ENCODE measurements at places on chromosomes 5 and 9. TPM values are rescaled to one million over a fixed set of nuclear protein-coding genes. Genes with fewer than 3 reads are reported as not detected.

Gene CNTNAP3
- 4.9 TPM for total RNA-seq

Gene KLF4
- 3.6 TPM for total RNA-seq

Gene TLR4
- 1.9 TPM for total RNA-seq

Gene GPR107
- total RNA-seq, result 31.3 TPM

Gene FOXD4L4
- total RNA-seq, result not detected

Gene OTP
- not detected for total RNA-seq

Gene WWC1
- total RNA-seq, result 13.2 TPM

Gene ACTBL2
- 0.11 TPM for total RNA-seq

Gene C5orf58
- total RNA-seq, result not detected

Gene GOLPH3
- 96.5 TPM for total RNA-seq

Gene GLRA1
- not detected for total RNA-seq

Gene PCDHGB1
- 1.6 TPM for total RNA-seq

Gene PAPPA
- total RNA-seq, result 0.05 TPM

Gene HTR4
- not detected for total RNA-seq

Gene FLT4
- 0.58 TPM for total RNA-seq

Gene SPINK7
- not detected for total RNA-seq

- DNase-seq, result no peak
Observed at GRCh38 chr5:108421713-108422112, 39.8 kb upstream of the FBXL17 start.

GRCh38 chr5:71652803-71653543 is 65.8 kb downstream of the MCCC2 start:
- no peak for DNase-seq

DNA sequence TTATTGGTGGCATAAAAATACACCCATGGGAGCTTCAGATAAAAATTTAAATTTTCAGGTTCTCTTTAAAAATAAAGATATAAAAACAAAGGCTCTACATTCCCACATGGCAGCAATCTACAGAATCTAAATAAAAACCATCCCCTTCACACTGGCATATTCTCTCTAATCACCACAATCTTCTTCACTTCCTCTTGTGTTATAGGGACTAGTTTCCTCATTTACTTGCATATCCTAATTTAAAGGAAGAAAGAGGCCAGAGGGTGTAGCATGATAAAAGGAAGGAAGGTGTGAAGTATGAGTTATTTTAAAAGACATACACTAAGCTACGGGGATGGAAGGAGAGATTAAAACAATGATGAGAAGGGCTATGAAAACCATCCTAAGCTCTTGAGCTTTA is 390.5 kb downstream of the ZNF608 start:
- DNase-seq, result no peak

GRCh38 chr9:113464286-113464660 is 746 bp downstream of the RGS3 start:
- DNase-seq, result no peak

GRCh38 chr9:130860458-130861316 is 25.6 kb downstream of the ABL1 start:
- peak; percentile 85 for DNase-seq

DNA sequence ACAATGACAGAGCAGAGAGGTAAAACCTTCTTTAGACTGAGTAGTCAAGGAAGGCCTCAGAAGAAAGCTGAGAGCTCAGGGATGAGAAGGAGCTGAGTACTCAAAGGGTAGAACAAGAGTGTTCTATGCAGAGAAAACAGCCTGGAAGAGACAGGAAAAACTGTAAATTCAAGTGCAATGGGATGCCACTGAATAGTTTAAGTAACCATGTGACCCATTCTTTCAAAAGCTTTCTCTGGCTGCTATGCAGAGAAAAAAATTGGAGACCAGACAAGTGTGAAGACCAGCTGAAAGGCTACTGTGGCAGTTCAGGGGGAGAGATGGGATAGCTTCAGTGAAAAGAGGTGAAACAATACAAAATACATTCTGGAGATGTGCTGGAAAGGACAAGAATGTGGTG is 61.3 kb upstream of the RNF38 start:
- no peak for DNase-seq

DNA sequence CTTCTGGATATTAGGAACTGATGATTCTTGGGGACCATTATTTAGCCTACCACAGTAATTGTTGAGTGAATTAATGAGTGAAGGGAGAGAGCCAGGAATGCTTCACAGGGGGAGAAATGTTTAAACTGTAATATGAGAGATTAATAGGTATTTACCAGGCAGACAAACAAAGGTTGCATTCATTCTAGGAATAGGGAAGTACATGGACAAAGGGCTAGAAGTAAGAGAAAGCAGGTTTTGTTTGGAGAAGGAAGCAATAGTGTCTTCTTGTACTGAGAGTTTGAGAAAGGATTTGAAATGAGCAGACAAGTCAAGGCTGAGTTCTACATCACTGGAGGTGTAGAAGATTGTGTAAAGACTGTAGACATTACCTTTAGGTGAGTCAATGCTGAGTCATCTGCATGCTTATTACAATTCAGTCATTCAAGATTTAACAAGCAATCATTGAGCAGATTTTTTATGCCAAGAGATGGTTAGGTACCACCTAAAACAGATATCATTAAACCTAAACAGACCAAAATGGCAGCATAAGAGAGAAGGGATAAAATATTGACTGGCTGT is 8.0 kb downstream of the TAF1L start:
- DNase-seq, result peak; percentile 46

- DNase-seq, result peak; percentile 89
Observed at GRCh38 chr5:177370488-177371119, 12.9 kb downstream of the RGS14 start.

DNA sequence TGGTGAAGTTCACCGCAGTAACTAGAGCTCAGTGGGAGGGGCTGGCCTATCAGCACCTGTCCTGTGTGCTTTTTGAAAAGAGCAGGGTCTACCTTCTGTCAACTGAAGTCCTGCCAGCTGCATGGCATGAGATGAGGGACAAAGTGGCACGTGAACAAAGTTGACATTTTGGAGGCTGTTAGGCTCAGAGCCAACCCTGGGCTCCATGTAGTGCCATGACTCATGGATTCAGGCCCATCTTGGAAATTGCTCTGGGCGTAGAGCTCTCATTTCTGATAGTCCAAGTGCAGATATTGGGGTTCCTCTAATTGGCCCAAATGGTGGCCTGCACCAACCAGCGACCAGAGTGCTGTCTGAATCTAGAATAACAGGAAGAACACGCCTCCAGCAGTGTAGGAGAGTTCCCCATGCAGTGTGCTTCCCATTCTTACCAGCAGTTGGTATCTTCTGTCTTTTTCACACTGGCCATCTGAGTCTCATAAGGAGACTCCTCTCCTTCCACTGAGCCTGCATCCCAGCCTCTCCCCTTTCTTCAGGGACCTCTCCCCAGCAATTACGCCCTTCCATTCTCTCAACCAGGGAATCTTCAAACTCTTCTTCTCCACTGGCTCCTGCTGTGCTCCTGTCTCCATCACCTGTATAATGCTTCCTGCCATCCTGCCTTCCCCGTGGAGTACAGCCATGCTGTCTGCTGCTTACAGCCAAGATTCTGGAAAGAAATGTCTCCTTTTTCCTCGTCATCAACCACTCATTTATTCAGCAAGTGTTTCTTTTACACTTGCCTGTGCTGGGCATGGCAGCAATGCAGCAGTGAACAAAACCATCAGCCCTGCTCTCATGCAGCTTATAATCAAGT is 30.4 kb downstream of the IRF1 start:
- peak; percentile 28 for DNase-seq

GRCh38 chr9:136090056-136090735 is 4.9 kb downstream of the NACC2 start:
- DNase-seq, result no peak

- no peak for DNase-seq
Observed at GRCh38 chr5:17411436-17412402, 86.3 kb upstream of the TAF11L2 start.

- peak; percentile 34 for DNase-seq
Observed at GRCh38 chr9:4678679-4679267, 596 bp upstream of the CDC37L1 start.

DNA sequence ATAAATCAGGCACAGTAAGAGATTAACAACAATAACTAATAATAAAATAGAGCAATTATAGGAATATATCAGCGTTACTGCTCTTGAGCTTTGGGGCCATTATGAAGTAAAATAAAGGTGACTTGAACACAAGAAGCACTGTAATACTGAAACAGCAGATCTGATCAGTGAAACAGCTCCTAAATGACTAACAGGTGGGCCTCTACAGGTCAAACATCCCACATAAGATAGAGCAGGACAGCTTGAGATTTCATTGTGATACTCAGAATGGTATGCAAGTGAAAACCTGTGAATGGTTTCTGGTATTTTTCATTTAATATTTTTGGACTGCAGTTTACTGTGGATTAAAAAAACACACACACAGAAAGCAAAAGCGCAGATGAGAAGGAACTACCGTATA is 24.0 kb upstream of the MAP3K1 start:
- DNase-seq, result no peak

GRCh38 chr5:77483682-77484081 is 8.4 kb downstream of the WDR41 start:
- DNase-seq, result no peak

DNA sequence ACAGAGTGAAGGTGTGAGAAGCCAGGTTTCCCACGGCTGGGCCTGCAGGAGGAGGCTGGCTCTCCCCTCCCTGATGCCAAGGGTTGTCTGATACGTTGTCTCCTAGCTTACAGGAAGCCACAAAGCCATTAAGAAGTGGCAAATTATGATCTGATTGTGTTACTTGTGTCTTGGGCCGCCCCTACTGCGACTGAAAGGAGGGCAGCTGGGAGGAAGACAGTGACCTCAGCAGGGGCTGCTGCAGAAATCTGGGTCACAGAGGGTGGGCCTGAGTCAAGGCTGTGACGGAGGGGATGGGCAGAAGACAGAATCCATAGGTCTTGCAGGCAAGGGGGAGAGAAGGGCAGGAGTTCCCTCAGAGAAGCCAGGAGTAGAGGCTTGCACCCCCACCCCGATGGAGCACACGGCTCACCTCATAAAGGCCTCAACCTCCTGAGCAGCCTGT is 145.0 kb downstream of the FSTL4 start:
- DNase-seq, result no peak

DNA sequence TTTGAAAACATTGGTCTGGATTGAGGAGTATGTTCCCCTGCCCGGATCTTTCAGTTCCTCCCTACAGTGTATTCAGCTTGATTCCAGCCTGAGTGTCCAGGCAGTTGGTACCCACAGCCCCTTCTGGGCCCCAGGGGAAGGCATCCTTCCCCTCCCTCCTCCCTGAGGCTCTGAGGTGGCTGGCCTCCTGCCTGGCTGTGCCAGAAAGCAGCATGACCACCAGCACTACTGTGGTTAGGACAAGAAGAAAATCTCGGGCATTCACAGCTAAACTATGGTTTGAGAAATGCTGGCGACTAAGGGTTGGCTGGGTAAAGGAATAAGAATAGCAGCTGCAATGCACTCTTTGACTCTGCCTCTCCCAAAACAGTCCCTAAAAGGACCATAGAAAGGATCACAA is 84.6 kb upstream of the LIFR start:
- DNase-seq, result no peak

- DNase-seq, result peak; percentile 53
Observed at GRCh38 chr9:20570756-20571155, 51.5 kb downstream of the MLLT3 start.

DNA sequence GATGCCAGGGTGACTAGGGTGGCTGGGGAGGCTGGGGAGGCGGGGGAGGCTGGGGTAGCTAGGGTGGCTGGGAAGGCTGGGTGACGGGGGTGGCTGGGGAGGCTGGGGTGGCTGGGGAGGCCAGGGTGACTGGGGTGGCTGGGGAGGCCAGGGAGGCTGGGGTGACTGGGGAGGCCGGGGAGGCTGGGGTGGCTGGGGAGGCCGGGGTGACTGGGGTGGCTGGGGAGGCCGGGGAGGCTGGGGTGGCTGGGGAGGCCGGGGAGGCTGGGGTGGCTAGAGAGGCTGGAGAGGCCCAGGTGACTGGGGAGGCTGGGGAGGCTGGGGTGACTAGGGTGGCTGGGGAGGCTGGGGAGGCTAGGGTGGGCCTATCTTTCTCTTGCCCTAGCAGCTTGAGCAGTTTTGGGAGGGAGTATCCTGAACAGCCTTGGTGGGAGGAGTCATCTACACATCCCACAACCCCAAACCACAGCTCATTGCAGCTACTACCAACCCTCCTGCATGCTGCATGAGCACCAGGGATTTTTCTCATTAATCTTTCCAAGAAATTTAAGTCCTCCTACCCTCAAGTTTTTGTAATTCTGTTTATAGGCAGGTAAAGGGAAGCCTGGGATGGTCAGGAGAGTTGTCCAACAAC is 203.2 kb upstream of the IRX1 start:
- DNase-seq, result no peak

GRCh38 chr9:21519855-21520434 is 37.8 kb upstream of the IFNE start:
- DNase-seq, result no peak

DNA sequence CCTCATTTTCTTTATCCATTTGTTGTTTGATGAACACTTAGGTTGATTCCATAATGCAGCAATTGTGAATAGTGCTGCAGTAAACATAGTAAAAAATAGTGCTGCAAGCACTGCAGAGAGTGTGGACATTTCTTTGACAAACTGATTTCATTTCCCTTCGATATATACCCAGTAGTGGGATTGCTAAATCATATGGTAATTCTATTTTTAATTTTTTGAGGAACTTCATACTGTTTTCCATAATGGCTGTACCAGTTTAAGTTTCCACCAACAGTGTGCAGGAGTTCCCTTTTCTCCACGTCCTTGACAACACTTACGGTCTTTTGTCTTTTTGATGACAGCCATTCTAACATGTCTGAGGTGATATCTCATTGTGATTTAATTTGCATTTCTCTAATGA is 138.2 kb upstream of the PLPPR1 start:
- DNase-seq, result no peak

DNA sequence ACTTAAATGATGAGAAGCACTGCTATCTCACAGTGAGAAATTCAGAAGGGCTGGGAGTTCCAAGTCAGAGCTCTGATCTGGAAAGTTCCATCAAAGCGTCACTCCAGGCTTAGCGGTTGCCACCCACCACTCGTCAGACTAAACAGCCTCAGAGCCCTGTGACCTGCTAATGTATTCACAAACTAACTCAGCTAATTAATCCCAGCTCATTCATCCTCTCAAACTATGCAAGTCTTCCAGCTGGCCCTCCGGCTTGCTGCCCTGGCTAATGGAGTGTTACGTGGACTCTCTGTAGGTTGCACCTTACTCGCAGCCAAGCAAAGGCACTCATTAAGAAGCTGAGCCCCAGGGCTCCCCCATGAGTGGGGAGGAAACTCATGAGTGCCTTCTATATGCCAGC is 82.2 kb upstream of the GABRP start:
- no peak for DNase-seq

DNA sequence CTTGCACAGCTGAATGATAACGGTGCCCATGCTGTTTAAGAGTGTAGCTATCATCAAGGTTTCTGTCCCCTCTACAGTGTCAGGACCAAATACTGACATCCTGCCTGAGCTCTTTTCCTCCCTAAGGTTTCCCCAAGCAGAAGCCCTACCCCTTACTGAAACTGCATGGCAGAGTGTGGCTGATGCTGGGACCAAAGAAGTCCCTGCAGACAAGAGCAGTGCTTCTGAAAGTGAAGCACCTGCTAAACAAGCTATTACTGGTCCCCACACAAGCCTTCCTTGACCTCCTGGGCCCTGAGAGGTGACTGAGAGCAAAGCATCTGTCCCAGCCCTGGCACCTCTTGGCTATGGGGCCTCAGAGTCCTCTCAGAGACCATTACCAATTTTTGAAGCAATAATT is 56.1 kb downstream of the CFAP90 start:
- DNase-seq, result no peak

All from SK-MEL-5 (cell line).